ENCODE measurements at places on chromosomes 12 and 14.

DNA sequence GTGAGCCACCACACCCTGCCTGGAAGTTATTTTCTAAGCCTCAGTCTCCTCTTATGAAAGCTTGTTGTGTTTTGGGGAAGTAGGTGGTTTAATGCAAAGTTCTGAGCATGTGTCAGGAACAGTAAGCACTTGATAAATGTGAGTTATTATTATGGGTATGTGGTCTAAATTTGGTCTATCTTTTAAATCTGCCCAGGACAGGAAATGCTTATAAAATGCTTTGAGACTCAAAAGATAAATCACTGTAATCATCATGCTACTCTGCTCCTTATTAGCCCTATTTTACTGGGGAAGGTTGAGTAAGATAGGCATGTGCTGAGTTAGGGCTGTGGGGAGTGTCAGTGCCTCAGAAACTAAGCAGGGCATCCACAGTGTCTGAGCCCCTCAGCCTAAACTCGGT lies 13.1 kb upstream of the SRSF5 start:
- DNase-seq = no peak

- no peak for DNase-seq
These were observed 81.0 kb downstream of the ADGRD1 start for GRCh38 chr12:131034631-131035244.

GRCh38 chr12:46395388-46395787 lies 22.8 kb upstream of the SLC38A2 start:
- DNase-seq = no peak

- no peak for DNase-seq
These were observed 824 bp downstream of the DDX55 start for GRCh38 chr12:123602651-123603195.

GRCh38 chr12:45577844-45578399 lies 151.6 kb upstream of the ARID2 start:
- no peak for DNase-seq

Data from left forelimb (tissue), 1 donor.